Osteocyte (in vitro differentiated cells): ENCODE measurements at places on chromosomes 13 and 19. TPM values are rescaled to one million over a fixed set of nuclear protein-coding genes. Genes with fewer than 3 reads are reported as not detected.

DNA sequence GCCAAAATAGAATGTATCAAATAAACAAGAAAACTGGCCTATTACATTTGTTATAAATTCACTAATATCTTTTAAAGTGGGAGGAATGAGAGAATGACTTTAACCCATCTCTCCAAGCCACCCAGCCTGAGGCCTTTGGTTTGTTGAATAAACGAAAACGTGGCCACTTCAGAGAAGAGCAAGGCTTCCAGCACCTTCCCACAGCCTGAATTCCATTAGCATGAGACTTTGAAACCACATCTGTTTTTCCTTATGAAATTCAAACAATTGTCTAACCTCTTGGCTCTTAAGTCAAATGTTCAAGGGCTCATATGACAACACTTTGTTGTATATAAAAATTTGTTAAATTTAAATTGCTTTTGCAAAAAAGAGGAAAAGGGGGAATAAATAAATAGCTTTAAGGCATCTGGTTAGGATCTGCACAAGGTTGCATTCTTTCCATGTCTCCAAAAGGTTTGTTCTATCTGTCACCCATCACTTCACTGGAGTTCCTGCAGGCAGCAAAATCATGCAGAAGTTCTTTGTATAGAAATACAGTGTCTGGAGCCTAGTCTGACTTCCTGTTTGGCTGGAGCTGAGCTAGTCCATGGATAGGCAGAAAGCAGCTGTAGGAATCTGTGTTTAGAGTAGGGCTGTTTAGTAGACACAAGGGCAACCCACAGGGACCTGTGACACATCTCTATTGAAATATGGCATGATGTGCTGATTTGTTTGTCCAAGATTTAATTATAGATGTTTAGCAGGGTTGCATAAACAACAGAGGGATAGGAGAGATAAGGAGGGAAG lies 502.3 kb downstream of the KCTD12 start:
- peak overlapping the region; percentile 63 for H3K27ac ChIP-seq
- no peaks in the 10 kb centered on the region for H3K36me3 ChIP-seq
- DNase-seq = no peak
- peaks cover 19% of the 10 kb centered on the region for H3K4me1 ChIP-seq
- H3K27me3 ChIP-seq = peaks cover 28% of the 10 kb centered on the region
- H3K4me3 ChIP-seq = no peak overlapping the region

DNA sequence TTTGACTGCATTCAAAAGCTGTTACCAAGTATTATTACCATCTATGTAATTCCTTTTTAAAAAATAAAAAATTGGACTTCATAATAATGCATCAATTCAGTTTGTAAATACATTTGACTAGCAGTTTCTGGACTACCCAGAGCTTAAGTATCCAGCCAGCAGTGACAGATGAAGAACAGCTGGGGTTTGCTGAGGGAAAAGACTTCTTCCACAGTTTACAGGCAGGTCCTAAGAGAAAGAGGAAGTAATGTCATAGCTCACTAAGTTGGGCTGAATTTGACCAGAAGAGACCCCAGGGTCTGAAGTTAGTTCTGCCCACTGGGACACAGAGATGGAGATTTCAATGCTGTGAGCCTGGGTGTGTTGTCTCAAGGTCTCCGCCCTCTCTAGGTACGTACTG lies 96.4 kb downstream of the MBNL2 start:
- H3K27ac ChIP-seq = peak overlapping the region; percentile 50

DNA sequence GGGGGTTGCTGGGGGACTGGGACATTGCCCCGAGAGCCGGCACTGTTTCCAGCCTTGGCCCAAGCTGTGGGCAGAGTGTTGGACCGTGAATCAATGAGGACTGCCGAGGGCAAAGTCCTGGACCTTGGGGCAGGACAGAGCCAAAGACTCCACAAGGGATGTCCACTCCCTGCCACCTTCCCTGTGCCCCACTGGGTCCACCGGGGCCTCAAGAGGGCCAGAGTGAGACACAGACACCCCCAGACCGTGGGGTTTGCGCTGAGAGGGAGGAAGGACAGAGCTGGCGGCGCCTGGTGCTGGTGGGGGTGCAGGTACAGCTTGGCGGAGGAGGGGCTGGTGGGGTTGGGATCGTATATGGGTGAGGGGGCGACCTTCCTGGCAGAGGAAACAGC lies 11.8 kb downstream of the MAST3 start:
- peaks cover 6% of the 10 kb centered on the region for H3K27me3 ChIP-seq
- H3K27ac ChIP-seq = peak overlapping the region; percentile 24
- DNase-seq = no peak
- H3K36me3 ChIP-seq = no peaks in the 10 kb centered on the region
- H3K4me1 ChIP-seq = peaks cover 19% of the 10 kb centered on the region
- H3K4me3 ChIP-seq = peak overlapping the region; percentile 53

CD209 gene
- not detected in 2 replicates for total RNA-seq

TUBB4A gene
- not detected in 2 replicates for total RNA-seq
